NCI-H2081 treated with DMSO at 0.1 percent for 48 hours (cell line): ENCODE measurements at places on chromosomes 3 and 15.

GRCh38 chr3:47261301-47261700, 21.3 kb downstream of the KIF9 start:
- DNase-seq: no peak

GRCh38 chr3:186303965-186304364, 58.1 kb downstream of the DGKG start:
- no peak for DNase-seq

GRCh38 chr3:146594843-146595482, 10.2 kb downstream of the PLSCR5 start:
- DNase-seq: no peak

- DNase-seq: no peak
These were observed 48.0 kb downstream of the TYRO3 start for GRCh38 chr15:41606997-41607396.

DNA sequence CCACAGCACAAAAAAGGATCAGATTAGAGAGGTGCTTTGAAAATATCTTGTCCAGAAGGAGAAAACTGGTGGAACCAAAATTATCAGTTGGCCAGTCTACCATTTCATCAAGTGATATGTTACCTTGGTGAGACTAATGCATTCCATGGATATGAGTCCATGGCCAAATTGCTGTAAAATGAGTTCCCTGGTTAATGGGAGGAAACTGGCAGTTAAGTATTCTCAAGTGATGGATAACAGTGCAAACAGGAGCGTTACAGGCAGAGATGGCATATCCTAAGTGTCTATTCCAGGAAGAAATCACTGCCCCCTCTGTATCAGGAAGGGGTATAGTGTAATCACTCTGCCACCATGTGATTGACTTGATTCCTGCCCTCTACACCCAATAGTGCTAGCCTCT, 34.0 kb downstream of the MYRIP start:
- no peak for DNase-seq

DNA sequence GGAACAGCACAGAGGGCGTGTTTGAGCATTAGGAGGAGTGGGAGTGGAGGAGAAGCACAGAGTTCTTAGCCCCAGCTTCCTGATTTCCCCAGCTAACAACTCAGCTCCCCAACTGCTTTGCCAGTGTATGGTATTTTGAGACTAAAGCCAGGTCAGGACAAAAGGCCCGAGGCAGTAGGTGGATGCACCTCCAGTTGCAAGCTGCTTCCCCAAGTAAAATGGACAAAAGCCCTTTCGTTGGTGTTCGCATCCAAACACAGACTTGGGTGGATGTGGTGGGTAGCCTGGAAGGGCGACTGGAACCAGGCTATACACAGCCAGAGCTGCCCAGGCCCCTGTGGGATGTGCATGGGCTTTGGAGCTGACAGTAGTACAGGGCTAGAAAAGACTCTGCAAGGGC, 12.3 kb upstream of the EHD4 start:
- DNase-seq: no peak

DNA sequence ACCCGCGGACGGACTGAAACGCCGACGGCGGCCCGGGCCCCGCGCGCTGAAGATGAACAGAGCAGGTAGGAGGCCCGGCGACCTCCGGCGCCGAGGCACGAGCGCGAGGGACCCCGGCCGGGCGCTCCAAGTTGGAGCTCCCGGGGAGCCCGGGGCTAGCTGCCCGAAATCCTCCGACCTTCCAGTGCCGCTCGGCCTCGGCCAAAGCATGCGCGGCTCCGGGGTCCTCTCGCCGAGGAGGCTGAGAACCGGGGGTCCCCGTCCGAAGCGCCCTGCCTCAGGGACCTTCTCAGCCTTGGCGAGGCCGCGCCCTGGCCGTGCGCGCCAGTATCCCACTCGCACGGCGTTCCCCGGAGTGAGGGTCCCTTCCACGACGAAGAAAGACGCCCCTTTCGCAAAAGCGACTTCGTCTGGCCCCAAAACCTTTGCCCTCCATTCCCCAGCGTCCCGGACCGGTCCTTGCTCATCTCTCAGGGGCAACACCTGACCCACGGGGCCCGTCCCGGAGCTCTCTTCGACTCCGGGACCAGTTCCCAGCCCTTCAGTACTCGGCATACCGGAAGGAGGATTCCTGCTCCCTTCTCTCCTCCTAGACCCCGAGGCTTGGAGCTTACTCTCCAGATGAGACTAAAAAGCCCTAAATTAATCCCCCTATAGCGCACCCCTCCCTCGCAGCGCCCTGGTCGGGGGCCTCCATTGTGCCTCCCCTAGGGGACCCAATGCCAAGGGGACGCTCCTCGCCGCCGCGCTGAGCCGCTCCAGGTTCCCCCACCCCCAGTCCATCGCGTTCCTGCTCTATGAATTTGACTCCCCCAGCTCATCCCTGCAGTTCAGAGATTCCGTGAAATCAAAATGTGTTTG, 7.7 kb upstream of the FGD5 start:
- no peak for DNase-seq

GRCh38 chr3:127929818-127930413, 14.9 kb downstream of the KBTBD12 start:
- no peak for DNase-seq

DNA sequence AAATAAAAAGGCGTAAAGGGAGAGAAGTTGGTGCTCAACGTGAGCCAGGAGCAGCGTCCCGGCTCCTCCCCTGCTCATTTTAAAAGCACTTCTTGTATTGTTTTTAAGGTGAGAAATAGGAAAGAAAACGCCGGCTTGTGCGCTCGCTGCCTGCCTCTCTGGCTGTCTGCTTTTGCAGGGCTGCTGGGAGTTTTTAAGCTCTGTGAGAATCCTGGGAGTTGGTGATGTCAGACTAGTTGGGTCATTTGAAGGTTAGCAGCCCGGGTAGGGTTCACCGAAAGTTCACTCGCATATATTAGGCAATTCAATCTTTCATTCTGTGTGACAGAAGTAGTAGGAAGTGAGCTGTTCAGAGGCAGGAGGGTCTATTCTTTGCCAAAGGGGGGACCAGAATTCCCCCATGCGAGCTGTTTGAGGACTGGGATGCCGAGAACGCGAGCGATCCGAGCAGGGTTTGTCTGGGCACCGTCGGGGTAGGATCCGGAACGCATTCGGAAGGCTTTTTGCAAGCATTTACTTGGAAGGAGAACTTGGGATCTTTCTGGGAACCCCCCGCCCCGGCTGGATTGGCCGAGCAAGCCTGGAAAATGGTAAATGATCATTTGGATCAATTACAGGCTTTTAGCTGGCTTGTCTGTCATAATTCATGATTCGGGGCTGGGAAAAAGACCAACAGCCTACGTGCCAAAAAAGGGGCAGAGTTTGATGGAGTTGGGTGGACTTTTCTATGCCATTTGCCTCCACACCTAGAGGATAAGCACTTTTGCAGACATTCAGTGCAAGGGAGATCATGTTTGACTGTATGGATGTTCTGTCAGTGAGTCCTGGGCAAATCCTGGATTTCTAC, at the start of gene RARB:
Gene RARB, plus strand, starts transcription at position 322 of the 847 bp plus-strand sequence. Its CDS starts 469 bp downstream, at position 791.
- DNase-seq: peak; percentile 73

GRCh38 chr3:149481056-149481455, 6.6 kb downstream of the TM4SF4 start:
- no peak for DNase-seq

- DNase-seq: no peak
These were observed 155.7 kb downstream of the IGF1R start for GRCh38 chr15:98804057-98804380.

DNA sequence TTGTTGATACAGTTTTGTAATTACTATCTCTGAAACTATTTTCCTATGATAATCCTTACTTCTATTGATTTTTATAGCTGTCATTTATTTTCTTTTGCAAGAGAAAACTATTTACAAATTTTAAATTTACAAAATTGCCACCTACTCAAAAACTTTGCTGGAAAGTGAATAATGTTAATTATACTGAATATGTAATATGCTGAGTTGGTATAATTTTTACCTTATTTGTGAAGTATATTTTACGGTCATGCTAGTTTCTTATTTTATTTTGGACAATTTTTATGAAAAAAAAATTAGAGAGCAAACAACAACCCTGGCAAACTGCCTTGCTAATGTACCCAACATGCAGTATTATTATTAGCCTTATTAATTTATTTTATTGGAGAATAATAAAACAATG, 2.9 kb downstream of the KCNH8 start:
- no peak for DNase-seq

DNA sequence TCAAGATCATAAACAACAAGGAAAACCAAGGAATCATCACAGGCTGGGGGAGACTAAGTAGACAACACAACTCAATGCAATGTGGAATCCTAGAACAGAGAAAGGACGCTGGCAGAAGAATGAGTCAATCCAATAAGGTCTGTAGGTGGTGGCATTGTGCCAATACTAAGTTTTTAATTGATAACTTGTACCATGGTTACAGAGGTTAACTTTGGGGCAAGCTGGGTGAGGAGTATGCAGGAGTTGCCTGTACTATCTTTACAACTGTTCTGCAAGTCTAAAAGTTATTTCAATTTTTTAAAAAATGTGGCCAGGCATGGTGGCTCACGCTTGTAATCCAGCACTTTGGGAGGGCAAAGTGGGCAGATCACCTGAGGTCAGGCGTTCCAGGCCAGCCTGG, 46.2 kb downstream of the RORA start:
- no peak for DNase-seq

- no peak for DNase-seq
These were observed 69.3 kb downstream of the PIK3R4 start for GRCh38 chr3:130677343-130677742.

GRCh38 chr15:94079968-94080367, 151.4 kb upstream of the MCTP2 start:
- DNase-seq: no peak

GRCh38 chr3:58564054-58564453, 13.1 kb downstream of the FAM107A start:
- DNase-seq: no peak

DNA sequence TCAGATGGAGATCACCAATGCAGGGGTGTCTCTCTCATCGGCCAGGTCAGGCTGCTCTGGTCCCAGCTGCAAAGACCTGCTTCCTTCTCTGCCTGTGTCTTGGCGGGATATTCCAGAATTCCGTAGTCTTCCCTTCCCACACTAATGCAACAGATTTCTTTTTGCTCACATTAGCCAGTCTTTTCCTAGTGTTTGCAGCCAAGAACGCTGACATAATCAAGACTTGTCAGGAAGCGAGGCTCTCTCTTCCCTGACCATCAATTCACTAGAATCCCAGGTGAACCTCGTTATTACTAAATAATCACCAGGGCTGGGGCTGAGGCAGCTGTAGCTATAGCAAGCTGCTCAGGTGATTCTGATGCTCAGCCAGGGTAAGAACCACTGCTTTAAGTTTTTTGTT, 43.2 kb upstream of the ACKR4 start:
- DNase-seq: no peak

DNA sequence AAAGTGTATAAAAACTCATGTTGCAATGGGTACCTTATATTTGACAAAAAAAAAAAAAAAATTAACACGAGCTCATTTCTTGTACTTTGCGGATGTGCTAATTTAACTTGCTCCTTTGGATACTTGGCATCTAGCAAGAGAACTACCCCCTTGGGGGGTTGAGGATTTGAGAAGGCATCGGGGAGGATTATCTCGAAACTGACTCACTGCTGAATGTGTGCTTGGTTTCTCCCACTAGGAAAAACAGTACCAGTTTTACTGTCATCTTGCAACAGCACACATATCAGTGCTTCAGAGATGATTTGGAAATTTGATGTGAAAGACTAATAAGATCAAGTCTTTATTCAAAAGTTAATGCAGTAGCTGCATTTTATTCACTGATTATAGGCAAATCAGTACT, 891 bp downstream of the EXOG start:
- DNase-seq: no peak

DNA sequence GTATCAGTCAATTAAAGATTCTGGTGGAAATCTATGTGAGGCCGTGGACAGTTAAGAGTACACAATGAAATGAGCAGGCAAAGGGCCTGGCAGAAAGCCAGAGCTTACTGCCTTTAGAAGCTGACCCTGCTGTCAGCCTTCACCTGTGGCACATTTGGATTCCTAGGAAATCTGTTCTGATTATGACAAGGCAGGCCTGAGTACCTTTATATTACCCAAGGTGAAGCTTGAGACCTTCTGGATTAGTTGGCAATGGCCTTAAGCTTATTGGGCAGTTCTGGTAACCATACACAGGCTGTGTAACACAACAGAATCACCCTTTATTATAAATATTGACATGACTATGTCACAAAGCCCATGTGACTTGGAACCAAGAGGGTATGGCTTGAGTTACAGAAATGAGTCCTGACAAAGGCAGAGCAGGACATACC, 43.2 kb downstream of the NBEAL2 start:
- no peak for DNase-seq

- no peak for DNase-seq
These were observed 35.1 kb downstream of the CTDSPL start for GRCh38 chr3:37896827-37897226.

GRCh38 chr3:39982665-39983357, 173.4 kb downstream of the MYRIP start:
- no peak for DNase-seq

- DNase-seq: no peak
These were observed 37.9 kb downstream of the IQCB1 start for GRCh38 chr3:121796970-121797369.

DNA sequence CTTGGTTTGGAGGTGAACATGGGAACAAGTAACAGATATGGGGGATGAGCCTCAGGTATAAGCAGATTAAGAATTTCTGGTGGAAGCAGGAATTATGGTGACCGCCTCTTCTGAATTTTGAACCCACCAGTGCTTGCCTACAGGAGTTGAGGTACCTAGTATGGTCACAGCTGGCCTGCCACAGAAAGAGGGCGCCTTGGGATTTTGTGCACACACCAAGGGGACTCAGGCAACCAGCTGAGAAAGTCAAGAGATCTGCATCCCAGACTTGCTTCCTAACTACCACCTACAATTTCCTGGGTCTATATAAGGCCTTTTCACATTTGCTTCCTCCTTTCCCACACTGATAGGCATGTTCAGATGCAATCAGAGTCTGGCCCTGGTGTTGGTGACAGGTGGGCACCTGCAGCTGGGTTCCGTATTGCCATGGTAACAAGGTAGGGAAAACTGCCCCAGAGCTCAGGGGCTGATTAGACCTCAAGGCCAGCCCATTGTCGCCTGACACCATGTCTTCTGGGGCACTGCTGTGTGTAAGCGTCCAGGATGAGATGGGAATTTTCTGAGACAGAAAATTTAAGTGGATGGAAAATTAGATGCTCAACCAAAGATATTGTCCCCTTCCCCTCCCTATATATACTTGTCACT, 75.9 kb upstream of the RASGRF1 start:
- no peak for DNase-seq
